ENCODE measurements at places on chromosomes 16 and 17.

DNA sequence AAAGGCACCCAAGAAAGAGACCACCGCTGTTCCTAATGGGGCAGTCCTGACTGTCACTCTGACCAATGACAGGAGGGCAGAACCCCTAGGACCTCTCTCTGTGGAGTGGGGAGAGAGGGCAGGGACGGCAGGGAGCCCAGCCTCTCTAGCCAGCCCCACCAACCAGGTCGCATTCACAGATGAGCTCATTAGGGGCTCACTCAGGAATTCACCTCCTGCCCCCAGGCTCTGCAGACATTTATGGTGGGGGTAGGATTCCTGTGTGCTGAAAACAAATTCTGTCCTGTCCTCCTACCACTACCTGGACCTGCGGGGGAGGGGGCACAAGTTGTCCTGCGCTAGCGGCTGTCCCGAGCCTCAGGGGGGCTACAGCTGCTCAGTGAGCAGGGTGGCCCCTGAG is 27.7 kb upstream of the GPRC5C start:
- no peak for DNase-seq

DNA sequence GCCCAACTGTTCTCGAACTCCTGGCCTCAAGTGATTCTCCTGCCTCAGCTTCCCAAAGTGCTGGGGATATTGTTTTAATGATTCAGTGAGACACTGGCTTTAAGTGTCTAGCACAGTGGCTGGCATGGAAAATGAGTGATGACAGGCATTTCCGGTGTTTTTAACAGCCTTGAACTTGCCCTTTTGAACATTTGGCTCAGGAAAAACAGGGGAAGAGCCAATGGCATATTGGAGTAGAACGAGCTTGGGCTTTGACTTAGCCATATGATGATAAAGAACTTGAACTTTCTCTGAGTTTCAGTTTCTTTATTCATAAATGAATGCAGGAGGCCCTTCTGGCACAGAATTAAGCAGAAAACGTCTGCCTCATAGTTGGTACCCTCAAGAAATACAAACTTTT is 145.0 kb upstream of the HS3ST4 start:
- DNase-seq: no peak

- DNase-seq: no peak
Observed at GRCh38 chr17:836151-836550, 54.0 kb downstream of the MRM3 start.

GRCh38 chr17:35313875-35314409 is 59.5 kb downstream of the SLFN11 start:
- no peak for DNase-seq

DNA sequence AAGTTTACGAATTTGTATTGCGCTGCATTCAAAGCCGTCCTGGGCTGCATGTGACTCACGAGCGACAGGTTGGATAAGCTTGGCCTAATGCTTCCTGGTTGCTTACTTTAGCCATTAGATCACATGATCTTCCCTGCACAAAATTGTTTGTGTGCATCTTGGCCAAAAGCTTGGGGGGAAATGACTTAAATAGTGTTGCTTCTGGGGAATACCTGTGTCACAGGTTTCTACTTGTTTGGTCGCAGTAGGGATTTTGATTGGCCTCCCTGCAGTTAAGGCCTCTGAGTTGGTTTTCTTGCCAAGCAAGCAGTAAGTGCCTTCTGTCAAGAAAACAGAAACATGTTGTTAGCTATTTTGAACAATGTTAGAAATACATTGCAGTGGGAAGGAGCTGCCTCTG is 39.6 kb upstream of the DUSP14 start:
- DNase-seq: no peak

DNA sequence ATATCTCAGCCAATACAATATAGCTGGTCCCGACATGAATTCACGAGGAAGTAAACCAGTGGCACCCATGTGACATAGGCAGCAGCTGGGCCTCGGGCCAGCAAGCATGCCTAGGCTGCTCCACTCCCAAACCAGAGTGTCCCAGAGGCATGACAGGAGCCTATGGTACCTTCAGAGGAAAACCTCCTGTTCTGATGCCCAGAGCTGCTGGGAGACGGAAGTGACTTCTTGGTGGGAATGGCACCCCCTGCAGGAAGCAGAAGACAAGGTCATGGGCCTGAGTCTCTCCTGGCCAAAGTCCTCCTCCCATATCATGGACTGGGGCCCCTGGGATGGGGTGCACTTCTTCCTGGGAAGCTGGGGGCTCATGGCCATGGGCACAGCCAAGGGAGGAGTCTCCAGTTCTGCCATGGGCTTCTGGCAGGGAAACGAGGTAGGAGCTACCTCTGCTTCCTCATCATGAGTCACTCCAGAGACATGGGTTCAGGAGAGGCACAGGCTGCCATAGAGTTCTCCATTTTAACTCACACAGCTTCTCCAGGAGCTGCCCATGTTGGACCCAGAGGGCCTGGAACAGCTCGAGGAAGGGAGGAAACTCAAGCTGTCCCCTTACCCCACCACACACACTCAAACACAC is 13.4 kb downstream of the FBF1 start:
- no peak for DNase-seq

DNA sequence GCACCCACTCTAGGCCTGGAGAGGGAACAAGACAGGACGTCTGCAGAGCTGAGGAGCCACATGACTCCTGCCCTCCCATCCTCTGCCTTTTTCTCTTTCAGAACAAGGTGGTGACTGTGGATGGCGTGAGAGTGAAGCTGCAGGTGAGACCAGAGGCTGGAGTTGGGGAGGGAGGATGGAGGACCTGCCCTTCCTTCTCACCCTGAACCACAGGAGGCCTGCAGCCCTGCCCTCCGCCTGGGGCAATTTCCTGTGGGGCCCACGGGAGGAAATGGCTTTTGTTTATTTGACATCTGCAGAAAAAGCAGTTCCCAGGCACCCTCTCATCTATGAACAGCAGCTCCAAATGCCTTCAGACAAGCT is 5.1 kb downstream of the RAB37 start:
- no peak for DNase-seq

DNA sequence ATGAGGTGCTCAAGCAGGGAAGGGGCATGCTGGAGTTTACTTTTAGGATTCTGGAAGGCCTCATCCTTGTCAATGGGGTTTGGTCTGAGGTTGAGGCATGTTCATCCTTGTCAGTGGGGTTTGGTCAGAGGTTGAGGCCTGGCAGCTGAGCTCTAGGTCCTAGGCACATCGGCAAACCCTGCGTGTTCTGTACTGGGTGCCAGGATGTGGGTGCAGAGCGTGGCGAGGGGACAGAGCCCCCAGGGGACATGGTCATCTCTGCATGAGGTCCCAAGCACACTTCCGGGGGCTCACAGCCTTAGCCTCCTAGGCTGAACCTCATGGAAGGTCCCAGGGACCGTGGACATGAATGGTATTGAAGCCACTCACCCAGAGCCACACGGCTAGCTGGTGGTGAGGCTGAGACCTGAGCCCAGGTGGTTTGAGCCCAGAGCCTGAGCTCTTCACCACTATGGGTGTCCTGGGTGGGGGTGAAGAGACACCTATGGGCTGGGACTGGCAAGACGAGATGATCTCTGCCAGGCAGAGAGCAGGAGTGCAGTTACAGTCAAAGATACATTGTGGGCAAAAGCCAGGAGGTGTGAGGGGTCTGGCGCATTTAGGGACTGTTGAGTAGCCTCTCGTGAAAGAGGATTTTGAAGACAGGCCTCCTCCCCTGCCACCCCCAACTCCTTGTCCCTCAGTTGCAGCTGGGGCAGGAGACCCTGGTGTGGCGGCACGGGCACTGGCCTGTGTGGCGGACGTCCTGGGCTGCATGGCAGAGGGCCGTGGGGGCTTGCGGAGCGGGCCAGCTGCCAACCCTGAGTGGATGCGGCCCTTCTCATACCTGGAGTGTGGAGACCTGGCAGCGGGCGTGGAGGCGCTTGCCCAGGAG is 19.3 kb downstream of the FCSK start:
- no peak for DNase-seq

DNA sequence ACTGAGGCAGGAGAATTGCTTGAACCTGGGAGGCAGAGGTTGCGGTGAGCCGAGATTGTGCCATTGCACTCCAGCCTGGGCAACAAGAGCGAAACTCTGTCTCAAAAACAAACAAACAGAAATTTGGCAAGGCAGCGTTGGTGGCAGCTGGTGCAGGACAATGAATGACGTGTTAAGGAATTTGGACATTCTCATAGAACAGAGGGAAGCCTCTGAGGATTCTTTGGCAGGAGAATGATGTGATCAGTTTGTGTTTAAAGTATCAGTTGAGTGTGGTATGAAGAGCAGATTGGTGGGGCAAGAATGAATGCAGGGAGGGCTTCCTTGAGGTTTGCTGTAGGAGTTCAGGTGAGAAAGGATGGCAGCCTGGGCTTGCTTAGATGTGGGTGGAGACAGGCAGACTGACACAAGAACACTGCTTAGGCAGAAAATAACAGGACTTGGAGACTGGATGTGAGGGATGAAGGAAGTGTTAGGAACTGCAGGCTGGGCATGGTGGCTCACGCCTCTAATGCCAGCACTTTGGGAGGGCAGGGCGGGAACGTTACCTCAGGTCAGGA is 4.8 kb downstream of the CYB5D2 start:
- DNase-seq: no peak

- no peak for DNase-seq
Observed at GRCh38 chr16:11836650-11837244, 14.6 kb downstream of the RSL1D1 start.

DNA sequence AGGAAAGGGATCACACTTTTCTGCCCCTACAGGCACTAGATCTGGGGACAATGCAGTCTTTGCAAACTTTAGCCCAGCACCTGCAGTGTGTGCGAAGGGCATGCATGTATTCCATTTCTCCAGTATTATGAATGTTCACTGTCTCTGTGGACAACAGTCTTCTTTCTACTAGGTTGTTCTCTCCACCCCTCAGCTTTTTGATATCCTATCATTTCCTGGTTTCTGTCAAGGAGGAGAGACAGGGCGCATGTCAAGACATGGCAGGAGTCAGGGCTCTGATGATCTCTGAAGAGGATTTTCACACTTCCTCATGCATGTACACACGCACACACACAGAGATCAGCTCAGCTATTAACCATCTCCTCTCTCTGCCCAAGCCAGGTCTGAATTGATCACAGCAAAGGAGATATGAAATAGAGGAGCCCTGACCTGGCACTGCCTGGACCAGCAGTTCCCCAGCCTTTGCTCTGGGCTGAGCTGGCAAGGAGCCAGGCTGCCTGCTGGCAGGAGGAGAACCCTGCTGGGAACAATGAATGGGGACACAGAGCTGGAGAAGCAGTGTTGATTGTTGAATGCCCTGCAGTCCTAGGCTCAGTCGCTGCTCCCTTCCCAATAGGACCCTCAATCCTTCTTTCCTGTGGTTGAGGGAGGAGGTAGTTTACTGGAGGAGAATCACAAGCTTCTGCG is 2.6 kb downstream of the GPR179 start:
- DNase-seq: peak; percentile 71

DNA sequence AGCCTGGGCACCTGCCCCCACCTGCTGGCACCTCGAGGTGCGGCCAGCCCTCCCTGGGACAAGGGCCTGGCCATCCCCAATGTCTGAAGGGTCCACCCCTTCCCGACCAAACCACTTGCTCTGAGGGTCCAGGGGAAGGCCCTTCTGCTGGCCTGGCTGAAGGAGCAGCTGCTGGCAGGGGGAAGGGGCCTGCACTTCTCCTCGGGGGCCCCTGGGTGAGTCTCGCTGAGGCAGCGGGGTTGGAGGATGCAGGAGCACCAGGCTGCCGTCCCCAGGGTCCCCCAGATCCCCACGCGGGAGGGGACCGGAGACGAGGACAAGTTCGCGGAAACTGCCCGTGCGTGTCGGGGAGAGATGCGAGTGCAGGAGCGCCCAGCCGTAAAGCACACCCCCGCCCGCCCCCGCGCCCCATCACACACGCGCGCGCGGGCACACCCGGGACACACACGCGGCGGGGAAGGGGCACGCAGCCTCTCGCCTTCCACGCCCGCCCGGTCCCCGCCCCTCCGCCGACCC is 725 bp upstream of the CACNA1H start:
- DNase-seq: no peak

GRCh38 chr16:80717611-80718010 is 86.8 kb downstream of the CDYL2 start:
- DNase-seq: no peak

DNA sequence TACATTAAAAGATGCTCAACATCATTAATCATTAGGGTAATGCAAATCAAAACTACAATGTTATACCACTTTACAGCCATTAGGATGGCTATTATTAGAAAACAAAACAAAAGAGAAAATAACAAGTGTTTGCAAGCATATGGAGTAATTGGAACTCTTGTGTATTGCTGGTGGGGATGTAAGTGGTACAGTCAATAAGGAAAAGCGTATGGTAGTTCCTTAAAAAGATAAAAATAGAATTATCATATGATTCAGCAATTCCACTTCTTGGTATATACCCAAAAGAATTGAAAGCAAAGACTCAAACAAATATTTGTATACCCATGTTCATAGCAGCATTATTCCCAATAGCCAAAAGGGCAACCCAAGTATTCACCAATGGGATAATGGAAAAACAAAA is 1.4 kb upstream of the CAPNS2 start:
- DNase-seq: no peak

DNA sequence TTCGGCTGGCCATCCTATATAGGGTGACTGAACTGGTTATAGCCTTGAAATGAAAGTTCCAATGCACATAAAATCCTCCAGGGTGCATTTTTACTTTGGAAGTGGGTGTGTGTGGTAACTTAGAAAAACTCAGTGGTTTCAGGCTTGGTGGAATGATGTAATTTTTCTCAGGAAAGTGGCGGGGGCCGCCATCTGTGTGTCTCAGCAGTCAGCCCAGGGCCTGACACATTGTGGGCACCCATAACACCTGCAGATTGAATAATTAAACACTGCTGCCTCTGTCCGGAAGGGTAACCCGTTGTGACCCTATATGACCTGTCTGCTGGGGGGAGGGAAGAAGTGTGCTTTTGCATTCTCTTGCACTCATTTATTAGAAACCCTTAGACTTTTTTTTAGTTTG is 2.2 kb upstream of the PDP2 start:
- DNase-seq: no peak

Data from NCI-H2107 (cell line).